ENCODE measurements at places on chromosomes 2 and 18. TPM values are rescaled to one million over a fixed set of nuclear protein-coding genes. Genes with fewer than 3 reads are reported as not detected.

DNA sequence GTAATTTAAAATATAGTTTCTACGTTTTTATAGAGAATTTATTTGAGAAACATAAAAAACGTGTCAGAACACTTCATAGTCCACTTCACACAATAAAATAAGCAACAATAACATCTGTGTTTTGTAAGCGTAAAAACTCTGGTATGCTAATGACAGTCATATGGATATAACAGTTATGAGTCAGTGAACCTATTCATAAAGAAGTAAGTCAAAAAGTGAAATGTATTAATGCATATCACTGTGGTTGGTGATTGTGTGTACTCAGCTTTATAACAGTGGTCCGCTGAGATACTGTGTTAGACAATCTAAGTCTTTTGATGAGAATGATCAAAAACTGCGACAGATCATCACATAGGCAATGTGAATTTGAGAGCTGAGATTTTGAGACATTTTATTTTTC lies 153.2 kb downstream of the WDR7 start:
- DNase-seq, result no peak

GRCh38 chr2:186575856-186576255 lies 14.0 kb upstream of the ITGAV start:
- peak; percentile 6 for DNase-seq

DNA sequence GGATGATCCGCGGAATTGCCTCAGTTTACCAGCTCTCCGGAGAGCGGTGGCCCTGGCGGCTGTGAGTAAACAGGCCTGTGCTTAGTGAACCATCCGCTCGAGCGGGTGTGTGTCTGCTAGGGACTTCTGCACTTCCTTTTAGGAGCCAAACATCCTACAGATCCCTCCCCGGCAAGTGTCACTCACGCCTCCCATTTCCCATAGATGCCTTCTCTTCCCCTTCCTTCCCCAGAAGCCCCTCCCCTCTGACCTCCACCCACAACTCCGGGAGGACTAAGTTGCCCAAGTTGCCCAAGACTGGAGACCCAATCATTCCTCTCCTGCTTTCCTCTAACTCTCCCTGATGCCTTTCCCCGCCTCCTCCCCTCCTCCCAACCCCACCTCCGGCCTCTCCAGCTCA lies 2.9 kb downstream of the C1QL2 start:
- DNase-seq, result no peak

- no peak for DNase-seq
Observed at GRCh38 chr2:3269425-3270094, 108.1 kb downstream of the EIPR1 start.

DNA sequence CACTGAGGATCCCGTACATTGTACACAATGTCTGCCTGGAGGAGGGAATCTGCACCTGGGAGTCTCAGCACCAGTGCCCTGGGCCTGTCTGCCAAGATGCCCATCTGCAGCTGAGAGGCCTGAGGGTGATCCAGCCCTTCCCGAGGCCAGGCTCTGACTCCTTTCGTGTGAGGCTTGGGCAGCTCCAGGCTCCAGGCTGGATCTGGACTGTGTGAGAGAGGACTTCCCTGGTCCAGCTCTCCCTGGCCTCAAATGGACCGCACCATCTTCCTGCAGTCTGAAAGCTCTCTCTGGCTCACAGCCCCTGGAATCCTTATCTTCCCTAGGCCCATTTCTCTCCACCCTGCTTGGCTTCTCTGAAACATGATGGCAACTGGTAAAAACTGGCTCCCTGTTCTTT lies 324.6 kb downstream of the DYSF start:
- no peak for DNase-seq

The CNGA3 gene
- 0.07 TPM for polyA plus RNA-seq
